ENCODE measurements at places on chromosomes 16 and 17.

DNA sequence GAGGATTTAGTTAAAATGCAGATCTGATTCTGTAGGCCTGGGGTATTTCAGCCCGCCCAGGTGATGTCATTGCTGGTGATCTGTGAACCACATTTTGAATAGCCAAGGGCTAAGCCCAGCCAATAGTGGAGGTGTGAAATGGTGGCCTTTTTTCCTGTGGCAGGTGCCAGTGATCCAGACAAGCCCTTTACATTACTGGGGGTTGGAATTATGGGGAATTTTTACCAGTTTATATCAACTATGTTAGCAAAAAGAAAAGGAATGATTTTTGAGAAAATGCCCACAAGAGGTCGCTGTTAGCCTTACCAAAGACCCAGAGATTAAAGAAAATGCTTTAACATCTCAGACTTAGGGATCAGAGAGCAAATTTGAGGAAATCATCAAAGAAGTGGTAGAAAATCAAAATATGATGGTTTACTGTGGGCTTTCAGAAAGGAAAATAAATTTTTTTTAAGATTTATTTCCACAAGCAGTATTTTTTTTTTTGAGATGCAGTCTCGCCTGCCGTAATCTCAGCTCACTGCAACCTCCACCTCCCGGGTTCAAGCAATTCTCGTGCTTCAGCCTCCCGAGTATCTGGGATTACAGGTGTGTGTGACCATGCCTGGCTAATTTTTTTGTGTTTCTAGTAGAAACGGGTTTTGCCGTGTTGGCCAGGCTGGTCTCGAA lies 3.9 kb downstream of the VPS35L start:
- DNase-seq: peak; percentile 76

GRCh38 chr17:61837175-61838051 lies 25.9 kb downstream of the BRIP1 start:
- peak; percentile 51 for DNase-seq

DNA sequence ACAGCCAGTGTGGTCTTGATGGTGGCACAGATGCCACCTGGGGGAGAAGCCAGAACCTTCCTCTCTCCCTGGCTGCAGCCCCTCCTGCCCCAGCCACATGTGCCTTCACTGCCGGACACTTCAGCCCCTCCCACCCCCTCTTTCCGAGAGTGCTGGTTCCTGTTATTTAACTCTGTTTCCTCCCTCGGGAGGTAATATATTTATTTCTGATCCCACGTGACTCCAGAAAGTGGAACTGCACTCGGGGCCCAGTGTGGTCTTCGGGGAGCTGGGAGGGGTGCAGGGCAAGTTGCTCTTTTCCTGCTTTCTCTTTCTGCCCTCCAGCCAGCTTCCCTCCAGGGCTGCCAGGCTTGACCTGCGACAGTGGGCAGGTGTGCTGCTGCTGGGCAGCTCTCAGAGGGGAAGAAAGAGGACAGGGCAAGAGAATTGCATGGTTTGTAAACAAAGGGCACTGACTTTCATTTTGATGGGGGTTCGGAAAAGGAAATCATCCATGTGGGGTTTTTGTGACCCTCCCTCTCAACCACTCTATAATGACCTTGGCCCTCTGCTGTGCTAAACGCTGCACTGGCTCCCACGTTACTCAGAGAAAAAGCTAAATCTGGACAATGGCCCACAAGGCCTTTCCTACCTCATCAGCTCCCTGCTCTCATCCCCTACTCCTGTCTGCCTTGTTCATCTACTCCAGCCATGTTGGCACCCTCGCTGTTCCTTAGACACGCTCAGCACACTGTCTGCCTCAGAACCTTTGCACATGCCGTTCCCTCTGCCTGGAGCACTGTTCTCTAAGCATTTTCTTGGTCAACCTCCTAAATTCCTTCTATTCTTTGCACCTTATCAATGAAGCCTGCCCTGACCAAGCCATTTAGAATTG lies 8.2 kb upstream of the CIITA start:
- DNase-seq: no peak

DNA sequence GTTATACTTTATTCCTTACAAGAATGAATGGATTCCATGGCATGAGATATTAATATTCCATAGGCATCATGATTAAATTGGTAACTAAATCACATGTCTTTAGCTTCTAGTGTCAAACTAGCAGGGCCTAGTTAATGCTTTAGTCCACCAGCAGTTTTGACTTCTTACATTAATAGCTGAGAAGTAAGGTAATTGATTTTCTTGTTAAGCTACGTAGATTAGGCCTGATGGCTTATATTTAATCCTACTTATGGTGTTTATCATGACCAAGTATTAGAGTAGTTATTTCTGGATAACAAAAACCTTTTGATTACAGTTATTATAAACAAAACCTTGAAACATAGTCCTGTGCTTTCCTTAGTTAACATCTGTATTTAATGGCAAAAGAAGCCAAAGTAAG lies 184.5 kb downstream of the TANC2 start:
- DNase-seq: no peak

DNA sequence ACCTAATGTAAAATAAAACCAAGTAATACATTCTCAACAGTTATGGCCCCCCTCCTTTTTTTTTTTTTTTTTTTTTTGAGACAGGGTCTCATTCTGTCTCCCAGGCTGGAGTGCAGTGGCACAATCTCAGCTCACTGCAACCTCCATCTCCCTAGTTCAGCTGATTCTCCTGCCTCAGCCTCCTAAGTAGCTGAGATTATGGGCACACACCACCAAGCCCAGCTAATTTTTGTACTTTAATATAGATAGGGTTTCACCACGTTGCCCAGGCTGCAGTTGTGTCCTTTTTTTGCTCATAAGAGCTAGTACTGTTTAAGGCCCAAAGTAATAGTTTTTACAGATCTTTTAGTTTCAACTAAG lies 18.3 kb downstream of the EARS2 start:
- no peak for DNase-seq

- DNase-seq: no peak
Measured at GRCh38 chr16:56414366-56414765, 11.0 kb downstream of the AMFR start.

DNA sequence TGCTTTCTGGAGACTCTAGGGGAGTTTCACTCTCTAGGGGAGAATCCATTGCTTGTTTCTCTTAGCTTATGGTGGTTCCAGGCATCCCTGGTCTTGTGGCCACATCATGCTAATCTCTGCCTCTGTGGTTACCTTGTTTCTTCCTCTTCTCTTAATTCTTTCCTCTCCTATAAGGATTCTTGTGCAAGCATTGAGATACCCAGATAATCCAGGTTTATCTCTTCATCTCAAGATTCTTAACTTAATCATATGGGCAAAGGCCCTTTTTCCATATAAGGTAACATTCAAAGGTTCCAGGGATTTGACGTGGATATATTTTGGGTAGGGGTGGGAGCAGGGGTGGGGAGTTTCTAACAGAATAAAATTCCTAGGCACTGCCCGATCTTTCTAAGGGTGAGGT lies 32.6 kb downstream of the FAM20A start:
- no peak for DNase-seq

DNA sequence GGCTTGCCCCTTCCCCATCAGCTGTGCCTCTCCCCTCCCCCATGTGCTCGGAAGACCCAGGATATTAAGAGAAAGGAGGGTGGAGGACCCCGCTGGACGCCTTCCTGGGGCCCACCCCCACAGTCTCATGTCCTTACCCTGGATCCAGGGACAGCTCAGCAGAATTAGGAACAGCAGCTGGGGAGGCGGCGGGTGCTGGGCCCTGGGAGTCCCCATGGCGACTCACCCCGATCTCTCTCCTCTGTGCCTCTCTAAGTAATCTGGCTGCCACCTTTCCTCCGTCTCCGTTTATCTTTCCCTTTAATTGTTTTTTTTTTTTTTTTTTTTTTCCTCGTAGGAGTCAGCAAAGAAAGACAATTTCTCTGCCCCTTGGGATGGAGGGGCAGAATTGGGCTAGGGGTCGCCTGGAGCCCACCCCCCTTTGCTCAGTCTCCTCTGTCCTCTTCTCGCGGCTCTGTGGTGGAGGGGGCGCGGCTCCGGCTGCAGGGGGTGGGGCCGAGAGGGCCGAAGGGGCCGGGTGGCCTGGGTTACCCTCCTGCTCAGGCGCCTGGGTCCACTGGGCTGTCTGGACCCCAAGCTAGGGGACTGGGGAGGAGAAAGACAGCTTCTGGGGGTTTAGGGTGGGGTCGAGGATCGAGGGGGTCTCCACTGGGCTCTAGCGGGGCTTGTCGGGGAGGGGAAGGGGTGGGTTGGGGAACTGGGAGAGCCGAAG lies 390 bp downstream of the SEZ6L2 start:
- DNase-seq: no peak

DNA sequence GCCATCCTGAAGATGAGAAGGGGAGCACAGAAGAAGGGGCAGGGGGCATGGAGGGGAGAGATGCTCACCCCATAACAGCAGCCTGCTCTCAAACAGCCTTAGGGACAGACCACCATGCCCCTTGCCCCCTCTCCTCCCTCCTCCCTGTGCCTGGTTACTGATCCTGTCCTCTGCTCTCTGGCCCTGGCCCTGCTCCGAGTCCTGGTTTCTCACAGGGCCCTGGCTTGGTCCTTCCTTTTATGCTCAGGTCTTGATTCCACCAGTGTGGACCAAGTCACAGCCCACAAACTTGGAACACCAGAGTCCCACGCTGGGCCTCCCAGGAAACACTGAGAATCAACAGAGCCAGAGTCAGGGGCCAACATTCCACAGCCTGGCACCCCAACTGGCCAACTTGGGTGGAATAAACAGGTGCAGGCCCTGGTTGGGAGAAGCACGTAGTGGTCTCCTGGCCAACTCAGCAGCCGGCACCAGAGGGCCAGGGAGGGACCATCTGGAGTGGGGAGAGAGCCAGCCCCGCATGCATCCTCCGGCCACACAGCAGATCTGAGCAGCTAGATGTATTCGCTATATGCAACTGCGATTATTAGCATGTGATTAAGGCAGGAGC lies 44.9 kb upstream of the CDC42EP4 start:
- DNase-seq: peak; percentile 81

DNA sequence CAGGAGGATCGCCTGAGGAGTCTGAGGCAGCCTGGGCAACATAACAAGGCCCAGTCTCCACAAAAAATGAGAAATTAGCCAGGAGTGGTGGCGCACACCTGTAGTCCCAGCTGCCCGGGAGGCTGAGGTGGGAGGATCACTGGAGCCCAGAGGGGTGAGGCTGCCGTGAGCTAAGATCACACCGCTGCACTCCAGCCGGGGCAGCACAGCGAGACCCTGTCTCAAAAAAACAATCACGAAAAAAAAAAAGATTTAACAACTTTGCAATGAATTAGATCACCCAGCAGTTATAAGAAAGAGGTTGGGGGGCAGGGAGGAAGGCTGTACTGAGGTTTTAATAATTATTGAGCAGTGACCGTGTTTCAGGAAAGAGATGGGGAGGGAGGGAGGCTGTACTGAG lies 49.4 kb downstream of the RPH3AL start:
- no peak for DNase-seq

GRCh38 chr17:74677558-74678466 lies 34.9 kb downstream of the CD300LF start:
- peak; percentile 96 for DNase-seq

DNA sequence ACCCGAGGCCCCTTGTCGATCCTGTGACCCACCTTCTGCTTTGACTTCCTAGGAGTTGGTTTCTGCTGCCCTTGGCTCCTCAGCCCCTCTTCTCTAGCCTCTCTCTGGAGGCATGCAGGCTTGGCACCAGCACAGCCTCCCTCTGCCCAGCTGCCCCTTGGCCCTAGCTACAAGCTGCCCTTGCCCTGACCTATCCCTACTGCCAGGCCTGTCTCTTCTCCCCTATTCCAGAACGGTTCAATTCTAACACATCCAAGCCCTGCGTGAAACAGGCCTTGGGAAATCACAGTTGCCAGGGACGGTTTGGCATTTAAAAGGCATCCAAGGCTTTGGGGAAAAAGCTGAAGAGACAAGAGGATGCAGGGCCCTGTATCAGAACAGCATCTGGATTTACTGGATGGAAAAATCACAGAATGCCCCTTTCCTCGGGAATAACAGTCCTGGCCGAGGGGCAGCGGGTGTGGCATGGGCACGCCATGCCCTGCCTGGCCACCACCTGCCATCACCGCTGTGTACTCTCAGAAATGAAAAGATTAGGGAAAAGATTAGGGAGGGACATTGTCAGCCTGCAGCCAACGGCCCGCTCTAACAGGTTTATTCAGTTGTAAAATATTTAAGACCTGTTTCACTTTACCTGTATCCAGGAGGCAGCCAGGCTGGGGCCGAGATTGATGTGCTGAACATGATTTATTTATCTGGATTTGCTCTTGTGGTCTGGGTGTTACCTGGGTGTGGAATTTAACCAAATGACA lies 15.8 kb downstream of the RAI1 start:
- DNase-seq: no peak

DNA sequence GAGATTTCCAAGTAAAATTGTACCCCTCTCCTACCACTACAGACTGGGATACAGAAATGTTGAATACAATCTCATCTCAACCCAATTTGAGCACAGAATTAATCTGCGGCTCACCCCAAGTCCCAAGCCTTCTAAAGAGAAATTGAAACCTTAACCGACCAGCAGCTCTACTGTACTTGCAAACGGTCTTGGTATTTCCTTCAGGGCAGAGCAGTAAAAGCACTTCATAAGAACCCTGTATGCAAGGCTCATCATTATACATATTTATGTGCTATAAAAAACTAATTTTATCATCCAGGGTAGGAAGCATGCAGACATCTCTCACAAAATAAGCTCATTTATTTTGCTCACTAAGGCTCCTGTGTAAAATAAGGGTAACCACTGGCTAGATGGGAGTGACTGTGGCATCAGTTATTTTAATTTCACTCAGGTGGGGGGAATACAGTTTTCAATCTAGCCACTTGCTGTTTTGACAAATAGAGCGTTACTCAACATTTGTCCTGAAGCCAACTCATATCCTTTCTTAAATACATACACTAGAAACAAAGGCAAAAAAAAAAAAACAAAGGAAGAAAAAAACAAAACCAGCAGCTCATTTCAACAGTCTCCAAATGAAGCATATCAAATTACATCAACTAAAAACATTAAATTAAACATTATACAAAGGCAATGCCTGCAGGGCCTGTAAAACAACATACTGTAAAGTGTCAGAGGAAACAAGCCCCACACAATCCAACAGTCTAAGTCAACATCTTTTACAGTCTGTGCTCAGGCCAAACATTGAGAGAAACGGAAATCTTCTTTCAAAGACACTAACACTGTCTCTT lies 65.0 kb downstream of the PARN start:
- DNase-seq: no peak

GRCh38 chr16:64363039-64363438 lies 758.8 kb downstream of the CDH11 start:
- no peak for DNase-seq

DNA sequence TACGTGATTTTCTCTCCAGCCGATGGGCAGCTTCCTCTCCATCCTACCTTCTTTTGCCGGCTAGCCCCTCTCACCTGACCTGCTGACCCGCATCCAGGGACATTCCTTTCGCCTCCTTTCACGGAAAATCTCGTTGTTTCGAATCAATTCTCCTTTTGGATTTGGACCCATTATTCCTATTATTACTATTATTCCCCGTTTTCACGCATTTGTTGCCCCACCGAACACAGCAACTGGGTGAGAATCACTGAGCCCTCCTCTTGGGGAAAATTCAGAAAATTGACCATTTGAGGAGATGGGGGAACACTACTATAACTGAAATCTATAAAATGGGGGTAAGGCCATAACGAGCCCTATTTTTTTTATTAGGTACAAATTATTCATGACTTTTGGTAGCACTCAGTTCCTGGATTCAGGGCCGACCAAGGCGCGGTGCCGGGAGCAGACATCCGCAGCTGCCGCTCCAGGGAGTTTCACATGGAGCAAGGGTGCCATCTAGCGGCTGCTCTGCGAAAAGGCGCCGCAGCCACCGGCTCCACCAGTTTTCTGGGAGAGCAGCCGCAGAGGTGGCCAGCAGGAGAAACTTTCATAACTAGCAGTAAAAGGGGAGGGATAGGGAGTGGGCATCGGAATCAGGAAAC lies 3.3 kb upstream of the HOXB8 start:
- peak; percentile 80 for DNase-seq

- no peak for DNase-seq
Measured at GRCh38 chr17:9342225-9342624, 233.4 kb downstream of the STX8 start.

GRCh38 chr16:83802135-83802534 lies 5.6 kb upstream of the HSBP1 start:
- DNase-seq: no peak
